Psoas muscle (tissue), 8 donors: ENCODE measurements at places on chromosomes 6 and 20.

- DNase-seq: no peak
Measured at GRCh38 chr6:3334555-3334954, 75.8 kb downstream of the PSMG4 start.

DNA sequence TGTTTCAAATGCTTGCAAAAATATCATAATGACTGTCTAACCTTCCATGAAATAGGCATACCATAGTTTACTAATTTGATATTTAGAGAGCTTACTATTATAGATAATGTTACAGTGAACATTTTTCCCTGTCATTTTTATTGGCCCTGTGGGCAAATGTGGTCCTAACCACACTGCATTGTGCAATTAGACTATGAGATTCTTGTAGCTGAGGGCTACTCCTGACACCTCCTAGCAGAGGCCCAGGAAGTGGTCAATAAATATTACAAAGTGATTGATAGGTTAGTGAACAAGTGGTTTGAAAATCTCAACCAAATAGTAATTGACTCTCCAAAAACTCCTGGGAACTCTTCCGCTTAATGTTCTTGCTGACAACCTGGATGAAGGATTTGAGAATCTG is 160.5 kb upstream of the KCNG1 start:
- no peak for DNase-seq

GRCh38 chr20:20780127-20780824 is 67.8 kb upstream of the RALGAPA2 start:
- DNase-seq: peak; percentile 91

GRCh38 chr6:12232339-12232738 is 57.8 kb upstream of the EDN1 start:
- DNase-seq: no peak

DNA sequence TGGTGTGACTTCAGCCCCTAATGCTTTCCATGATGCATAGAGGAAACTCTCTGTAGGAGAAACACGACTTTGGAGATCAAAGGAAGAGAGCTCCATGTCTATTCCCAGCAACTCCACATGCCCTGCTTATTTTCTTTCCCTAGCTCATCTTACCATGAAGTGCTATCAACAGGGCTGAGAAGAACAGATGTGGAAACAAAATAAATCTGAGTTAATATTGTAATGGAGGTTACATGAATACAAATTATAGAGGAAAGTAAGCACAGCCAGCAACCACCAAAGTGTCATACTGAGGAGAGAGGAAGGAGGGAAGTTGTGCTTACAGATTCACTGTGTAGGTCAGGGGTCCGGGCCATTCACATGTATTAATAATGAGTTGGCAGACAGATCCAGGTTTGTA is 157.5 kb downstream of the RFPL4B start:
- DNase-seq: no peak

- DNase-seq: no peak
Measured at GRCh38 chr6:10419749-10420545, 5.1 kb upstream of the TFAP2A start.
